ENCODE measurements at places on chromosomes 2 and 18. TPM values are rescaled to one million over a fixed set of nuclear protein-coding genes. Genes with fewer than 3 reads are reported as not detected.

DNA sequence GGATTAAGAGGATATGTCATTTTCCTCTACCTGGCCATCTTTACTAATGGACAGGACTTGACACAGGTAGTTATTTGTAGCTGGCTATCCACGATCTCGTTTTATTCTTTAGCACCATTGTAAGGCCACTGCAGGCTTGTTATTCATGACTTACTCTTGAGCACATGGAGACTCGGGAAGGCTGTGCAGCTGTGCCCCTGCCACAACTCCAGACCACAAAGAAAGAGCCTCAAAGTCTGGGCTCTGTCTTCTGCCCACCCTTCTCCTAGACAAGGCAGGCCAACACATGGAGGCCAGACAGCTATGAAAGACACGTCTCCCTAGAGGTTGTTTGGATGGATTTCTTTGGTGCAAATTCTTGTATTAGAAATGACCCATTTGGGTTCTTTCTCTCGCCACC lies 133.8 kb downstream of the NAPG start:
- DNase-seq = no peak
- no peaks in the 10 kb centered on the region for H3K27me3 ChIP-seq
- H3K27ac ChIP-seq = no peak overlapping the region
- H3K36me3 ChIP-seq = no peaks in the 10 kb centered on the region
- H3K4me1 ChIP-seq = peaks cover 9% of the 10 kb centered on the region

GRCh38 chr2:7044253-7045250 lies 127.3 kb downstream of the RNF144A start:
- no peaks in the 10 kb centered on the region for H3K4me1 ChIP-seq
- H3K4me3 ChIP-seq = no peak overlapping the region
- H3K27me3 ChIP-seq = no peaks in the 10 kb centered on the region
- no peaks in the 10 kb centered on the region for H3K36me3 ChIP-seq
- peak; percentile 76 for DNase-seq

GRCh38 chr2:216563646-216564045 lies 65.0 kb downstream of the RPL37A start:
- no peaks in the 10 kb centered on the region for H3K36me3 ChIP-seq
- no peak overlapping the region for H3K4me3 ChIP-seq
- no peak for DNase-seq
- H3K4me1 ChIP-seq = peaks cover 26% of the 10 kb centered on the region
- no peak overlapping the region for H3K27ac ChIP-seq

GRCh38 chr2:199932312-199932855 lies 21.3 kb downstream of the C2orf69 start:
- H3K4me1 ChIP-seq = no peaks in the 10 kb centered on the region
- DNase-seq = no peak
- no peak overlapping the region for H3K27ac ChIP-seq
- no peaks in the 10 kb centered on the region for H3K27me3 ChIP-seq
- H3K36me3 ChIP-seq = peaks cover 68% of the 10 kb centered on the region

- DNase-seq = no peak
- no peak overlapping the region for H3K4me3 ChIP-seq
- peaks cover 15% of the 10 kb centered on the region for H3K4me1 ChIP-seq
- H3K36me3 ChIP-seq = no peaks in the 10 kb centered on the region
- no peak overlapping the region for H3K27ac ChIP-seq
- no peaks in the 10 kb centered on the region for H3K27me3 ChIP-seq
Measured at GRCh38 chr2:9971890-9972289, 20.4 kb downstream of the GRHL1 start.

DNA sequence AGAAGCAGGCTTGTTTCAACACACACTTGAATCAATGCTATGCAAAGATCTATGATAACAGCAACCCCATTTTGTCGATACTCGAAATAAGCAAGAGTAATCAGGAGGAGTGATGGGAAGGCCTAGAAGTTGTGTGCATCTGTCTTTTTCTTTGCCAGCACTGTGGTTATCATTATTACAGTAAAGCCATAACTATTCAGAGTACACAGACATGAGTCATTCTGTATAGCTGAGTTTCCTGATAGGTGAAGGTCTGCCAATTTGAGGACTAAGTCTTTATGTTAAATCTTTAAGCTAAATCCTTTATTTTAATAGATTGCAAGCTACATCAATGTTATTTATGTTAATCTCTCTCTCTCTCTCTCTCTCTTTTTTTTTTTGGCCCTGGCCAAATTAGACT lies 1344.4 kb upstream of the CELF4 start:
- H3K36me3 ChIP-seq = no peaks in the 10 kb centered on the region
- H3K4me1 ChIP-seq = no peaks in the 10 kb centered on the region
- H3K27me3 ChIP-seq = no peaks in the 10 kb centered on the region
- H3K4me3 ChIP-seq = no peak overlapping the region
- no peak for DNase-seq
- H3K27ac ChIP-seq = no peak overlapping the region

- no peaks in the 10 kb centered on the region for H3K27me3 ChIP-seq
- no peaks in the 10 kb centered on the region for H3K4me1 ChIP-seq
- no peak for DNase-seq
- no peak overlapping the region for H3K27ac ChIP-seq
- H3K4me3 ChIP-seq = no peak overlapping the region
Measured at GRCh38 chr2:230362030-230362691, 35.2 kb downstream of the SP140L start.

DNA sequence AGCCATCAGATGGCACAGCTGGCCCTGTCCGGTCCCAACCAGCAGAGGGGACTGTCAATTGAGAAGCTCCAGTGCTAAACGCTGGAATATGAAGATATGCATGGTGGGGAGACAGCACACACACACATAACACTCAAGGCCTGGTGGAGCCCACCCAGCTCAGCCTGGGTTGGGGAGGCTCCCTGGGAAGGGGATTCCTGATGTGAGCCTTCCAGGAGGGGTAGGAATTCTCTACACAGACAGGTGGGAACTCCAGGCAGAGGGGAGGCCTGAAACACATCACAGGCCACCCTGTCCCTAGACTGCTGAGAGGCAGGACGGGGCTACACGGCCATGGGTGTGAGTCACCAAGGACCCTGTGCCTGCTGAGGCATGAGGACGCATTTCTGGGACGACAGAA lies 49.4 kb upstream of the SH3RF3 start:
- H3K4me1 ChIP-seq = no peaks in the 10 kb centered on the region
- no peaks in the 10 kb centered on the region for H3K36me3 ChIP-seq
- H3K4me3 ChIP-seq = no peak overlapping the region

- H3K4me3 ChIP-seq = no peak overlapping the region
- H3K36me3 ChIP-seq = no peaks in the 10 kb centered on the region
- H3K27me3 ChIP-seq = peaks cover 70% of the 10 kb centered on the region
- peaks cover 6% of the 10 kb centered on the region for H3K4me1 ChIP-seq
Measured at GRCh38 chr18:79595876-79596374, 83.7 kb upstream of the CTDP1 start.

GRCh38 chr2:168740360-168740759 lies 62.1 kb upstream of the NOSTRIN start:
- no peaks in the 10 kb centered on the region for H3K36me3 ChIP-seq
- H3K27me3 ChIP-seq = no peaks in the 10 kb centered on the region
- no peak overlapping the region for H3K27ac ChIP-seq
- no peak for DNase-seq
- peaks cover 9% of the 10 kb centered on the region for H3K4me1 ChIP-seq

GRCh38 chr2:104703669-104704068 lies 150.2 kb upstream of the POU3F3 start:
- no peaks in the 10 kb centered on the region for H3K36me3 ChIP-seq
- no peaks in the 10 kb centered on the region for H3K4me1 ChIP-seq
- no peak overlapping the region for H3K27ac ChIP-seq
- H3K27me3 ChIP-seq = no peaks in the 10 kb centered on the region

GRCh38 chr18:54223568-54224241 lies 764 bp downstream of the MBD2 start:
- no peaks in the 10 kb centered on the region for H3K27me3 ChIP-seq
- H3K27ac ChIP-seq = peak overlapping the region; percentile 89
- peaks cover 41% of the 10 kb centered on the region for H3K4me1 ChIP-seq
- peak overlapping the region; percentile 82 for H3K4me3 ChIP-seq

- H3K4me3 ChIP-seq = no peak overlapping the region
- H3K27me3 ChIP-seq = no peaks in the 10 kb centered on the region
- peak; percentile 46 for DNase-seq
- no peaks in the 10 kb centered on the region for H3K4me1 ChIP-seq
- no peaks in the 10 kb centered on the region for H3K36me3 ChIP-seq
Measured at GRCh38 chr18:71398531-71398930, 1109.7 kb downstream of the SOCS6 start.

GRCh38 chr2:216404010-216404618 lies 8.2 kb upstream of the SMARCAL1 start:
- no peaks in the 10 kb centered on the region for H3K4me1 ChIP-seq
- H3K27me3 ChIP-seq = no peaks in the 10 kb centered on the region
- H3K36me3 ChIP-seq = no peaks in the 10 kb centered on the region
- DNase-seq = peak; percentile 48

- H3K27me3 ChIP-seq = no peaks in the 10 kb centered on the region
- no peak overlapping the region for H3K4me3 ChIP-seq
- DNase-seq = no peak
- no peaks in the 10 kb centered on the region for H3K4me1 ChIP-seq
- H3K27ac ChIP-seq = no peak overlapping the region
Measured at GRCh38 chr2:2174956-2175355, 156.1 kb downstream of the MYT1L start.

- H3K27ac ChIP-seq = no peak overlapping the region
- H3K4me3 ChIP-seq = no peak overlapping the region
- H3K27me3 ChIP-seq = no peaks in the 10 kb centered on the region
- DNase-seq = no peak
- H3K4me1 ChIP-seq = no peaks in the 10 kb centered on the region
- no peaks in the 10 kb centered on the region for H3K36me3 ChIP-seq
Measured at GRCh38 chr2:177072090-177072489, 140.5 kb upstream of the HNRNPA3 start.

- no peaks in the 10 kb centered on the region for H3K36me3 ChIP-seq
- peaks cover 78% of the 10 kb centered on the region for H3K4me1 ChIP-seq
- H3K27ac ChIP-seq = peak overlapping the region; percentile 89
Measured at GRCh38 chr2:20182241-20182931, 42.5 kb downstream of the SDC1 start.

- no peaks in the 10 kb centered on the region for H3K4me1 ChIP-seq
- no peak for DNase-seq
- H3K4me3 ChIP-seq = no peak overlapping the region
Measured at GRCh38 chr2:15666861-15667808, 75.5 kb downstream of the DDX1 start.

DNA sequence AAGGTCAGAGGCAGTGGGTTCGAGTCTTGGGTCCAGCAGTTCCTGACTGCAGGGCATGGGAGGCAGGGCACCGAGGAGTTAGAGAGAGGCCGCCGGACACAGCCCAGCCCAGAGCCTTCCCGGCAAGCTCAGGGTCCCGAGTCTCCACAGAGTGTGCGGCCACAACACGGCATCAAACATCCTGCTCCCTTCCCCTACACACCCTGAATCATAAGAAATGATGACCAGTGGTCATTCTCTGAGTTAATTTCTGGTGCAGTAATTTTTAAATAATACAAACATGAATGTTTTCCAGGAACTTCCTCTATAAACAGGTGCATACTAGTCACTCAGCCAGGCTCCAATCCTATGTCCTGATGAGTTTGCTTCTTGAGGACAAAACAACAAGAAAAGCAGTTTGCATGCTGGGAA lies 118.0 kb downstream of the PXDN start:
- no peaks in the 10 kb centered on the region for H3K27me3 ChIP-seq
- H3K27ac ChIP-seq = no peak overlapping the region
- peak; percentile 15 for DNase-seq
- H3K36me3 ChIP-seq = no peaks in the 10 kb centered on the region
- no peak overlapping the region for H3K4me3 ChIP-seq

DNA sequence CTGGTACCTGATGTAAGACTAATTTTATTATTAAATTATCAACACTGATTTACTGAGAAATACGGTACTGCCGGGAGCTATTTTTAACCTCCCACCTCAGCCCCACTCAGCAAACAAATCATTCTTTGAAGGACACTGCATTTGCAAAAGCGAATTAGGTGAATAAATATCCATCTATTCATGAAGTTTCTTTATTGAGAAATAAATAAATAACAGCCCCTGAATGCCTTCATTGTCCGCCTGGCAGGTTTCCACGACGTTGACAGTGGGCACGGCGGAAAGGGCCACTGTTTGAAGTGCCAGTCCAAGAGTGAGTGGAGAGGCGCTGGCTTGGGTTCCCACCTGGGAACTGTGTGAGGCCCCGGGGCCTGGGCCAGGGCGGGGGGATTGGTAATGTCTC lies 15.7 kb downstream of the C1QL2 start:
- peak; percentile 58 for DNase-seq
- peaks cover 55% of the 10 kb centered on the region for H3K27me3 ChIP-seq
- no peak overlapping the region for H3K27ac ChIP-seq
- no peak overlapping the region for H3K4me3 ChIP-seq
- H3K4me1 ChIP-seq = no peaks in the 10 kb centered on the region
- no peaks in the 10 kb centered on the region for H3K36me3 ChIP-seq

- H3K4me1 ChIP-seq = peaks cover 8% of the 10 kb centered on the region
- peak; percentile 52 for DNase-seq
- H3K27ac ChIP-seq = no peak overlapping the region
- no peaks in the 10 kb centered on the region for H3K36me3 ChIP-seq
- H3K27me3 ChIP-seq = peaks cover 43% of the 10 kb centered on the region
- no peak overlapping the region for H3K4me3 ChIP-seq
Measured at GRCh38 chr2:16014041-16014787, 73.9 kb downstream of the MYCN start.

GRCh38 chr2:72415241-72415661 lies 267.6 kb upstream of the CYP26B1 start:
- no peak overlapping the region for H3K27ac ChIP-seq
- H3K27me3 ChIP-seq = no peaks in the 10 kb centered on the region
- H3K4me3 ChIP-seq = no peak overlapping the region
- no peak for DNase-seq

- DNase-seq = no peak
- H3K36me3 ChIP-seq = no peaks in the 10 kb centered on the region
- no peak overlapping the region for H3K4me3 ChIP-seq
- H3K4me1 ChIP-seq = no peaks in the 10 kb centered on the region
- H3K27ac ChIP-seq = no peak overlapping the region
- no peaks in the 10 kb centered on the region for H3K27me3 ChIP-seq
Measured at GRCh38 chr2:165436559-165436958, 32.9 kb upstream of the CSRNP3 start.

- H3K27me3 ChIP-seq = no peaks in the 10 kb centered on the region
- peaks cover 42% of the 10 kb centered on the region for H3K4me1 ChIP-seq
- DNase-seq = no peak
- H3K36me3 ChIP-seq = no peaks in the 10 kb centered on the region
- H3K27ac ChIP-seq = no peak overlapping the region
Measured at GRCh38 chr2:174053355-174054151, 88.4 kb upstream of the SP3 start.

GRCh38 chr2:100884145-100884621 lies 64.2 kb downstream of the NPAS2 start:
- H3K27me3 ChIP-seq = no peaks in the 10 kb centered on the region
- peak; percentile 44 for DNase-seq
- no peak overlapping the region for H3K4me3 ChIP-seq

- H3K27ac ChIP-seq = no peak overlapping the region
- H3K4me3 ChIP-seq = no peak overlapping the region
- no peaks in the 10 kb centered on the region for H3K4me1 ChIP-seq
- H3K36me3 ChIP-seq = no peaks in the 10 kb centered on the region
- no peaks in the 10 kb centered on the region for H3K27me3 ChIP-seq
Measured at GRCh38 chr2:105166688-105167087, 74.9 kb upstream of the GPR45 start.

The CHPF gene
- 89.7 TPM for total RNA-seq

The MAP3K19 gene
- not detected for total RNA-seq

The MEMO1 gene
- 3.5 TPM for total RNA-seq

The MXD1 gene
- 20.1 TPM for total RNA-seq

The ZBTB7C gene
- 27.2 TPM for total RNA-seq

The RTKN gene
- total RNA-seq = 26.8 TPM

The CCDC85A gene
- total RNA-seq = 3.2 TPM

The DTYMK gene
- 7.5 TPM for total RNA-seq

The PRSS56 gene
- total RNA-seq = not detected

The CFAP221 gene
- 15.1 TPM for total RNA-seq

The ZNF396 gene
- total RNA-seq = 5.5 TPM

The TRIM43 gene
- not detected for total RNA-seq

The INHA gene
- total RNA-seq = 1.8 TPM

The LAMA3 gene
- 11.6 TPM for total RNA-seq

The MERTK gene
- total RNA-seq = 6.1 TPM

The MYL12B gene
- total RNA-seq = 295 TPM

All from stomach (tissue), 19 donors.